ENCODE measurements at places on chromosomes 2 and 18.

DNA sequence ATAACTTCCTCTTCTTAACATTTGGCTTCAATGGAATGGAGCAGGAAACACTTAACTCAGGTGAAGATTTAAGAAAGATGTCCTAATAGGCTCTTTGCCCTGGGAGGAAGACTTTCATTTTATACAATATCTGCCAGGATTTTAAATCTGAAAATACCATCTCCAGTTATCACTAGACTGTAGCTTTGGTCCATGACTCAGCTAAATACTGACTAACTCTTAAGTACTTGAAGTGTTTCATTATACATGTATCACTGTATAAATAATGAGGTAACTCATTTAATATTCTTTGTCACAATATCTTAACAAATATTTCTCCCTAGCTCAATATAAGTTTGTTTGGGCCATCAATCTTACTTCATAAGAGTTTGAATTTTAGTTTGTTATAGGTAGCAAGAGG is 34.7 kb downstream of the RBKS start:
- no peak for DNase-seq

DNA sequence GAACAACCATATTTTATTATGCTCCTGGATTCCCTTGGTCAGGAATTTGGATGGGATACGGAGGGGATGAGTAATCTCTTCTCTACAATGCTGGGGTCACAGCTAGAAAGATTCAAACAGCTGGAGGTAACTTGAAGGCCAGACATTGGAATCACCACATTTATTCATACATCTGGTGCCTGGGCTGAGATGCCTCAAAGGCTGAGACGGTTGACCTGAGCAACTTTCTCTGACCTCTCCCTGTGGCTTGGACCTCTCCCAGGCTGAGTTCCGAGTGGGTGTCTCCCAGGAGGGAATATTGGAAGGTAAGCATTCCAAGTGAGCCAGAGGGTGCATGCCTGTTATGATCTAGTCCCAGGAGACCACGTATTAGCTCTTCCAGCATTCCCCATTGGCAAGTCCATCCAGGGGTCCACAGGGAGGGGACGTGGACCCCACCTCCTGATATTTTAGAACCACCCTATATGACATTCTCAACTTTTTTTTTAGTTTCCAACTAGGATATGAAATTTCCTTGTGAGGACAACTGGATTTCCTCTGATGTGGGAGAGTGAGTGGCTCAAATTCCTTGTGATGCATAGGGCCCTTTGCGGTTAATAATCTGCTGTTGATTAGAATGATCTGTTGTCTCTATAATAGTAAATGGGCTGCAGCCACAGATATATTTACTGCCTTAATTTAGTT is 101.8 kb downstream of the MRPS9 start:
- DNase-seq = no peak

DNA sequence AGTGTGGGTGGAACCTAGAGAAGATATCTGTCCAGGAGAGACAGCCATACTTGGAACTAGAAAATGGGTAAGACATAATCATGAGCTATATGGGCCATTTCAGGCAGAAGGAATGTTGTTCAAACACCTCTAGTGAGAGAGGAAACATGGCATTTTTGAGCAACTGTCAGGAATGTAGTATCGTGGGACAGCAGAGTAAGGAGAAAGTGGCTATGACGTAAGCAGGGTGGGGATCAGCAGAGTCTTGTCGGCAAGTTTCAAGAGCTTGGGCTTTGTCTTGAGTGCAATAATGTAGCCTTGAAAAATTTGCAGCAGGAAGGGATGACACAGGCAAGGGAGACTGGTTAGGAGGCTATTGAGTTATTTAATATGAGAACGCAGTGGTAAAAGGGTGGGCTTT is 20.4 kb downstream of the SERPINB7 start:
- DNase-seq = no peak

- DNase-seq = no peak
Measured at GRCh38 chr2:105926960-105927678, 182.4 kb downstream of the NCK2 start.
